ENCODE measurements at places on chromosomes 3 and 15. TPM values are rescaled to one million over a fixed set of nuclear protein-coding genes. Genes with fewer than 3 reads are reported as not detected.

The FHIT gene
- total RNA-seq: 1.1 TPM

The CCDC80 gene
- total RNA-seq: 572 TPM

The KLHL40 gene
- not detected for total RNA-seq

The CTXND1 gene
- not detected for total RNA-seq

The FBXO40 gene
- not detected for total RNA-seq

The HDAC11 gene
- total RNA-seq: 11.9 TPM

The GRAMD2A gene
- total RNA-seq: not detected

The DPPA2 gene
- total RNA-seq: not detected

The CFAP20DC gene
- total RNA-seq: 4.5 TPM

The NMNAT3 gene
- not detected for total RNA-seq

The CSPG4 gene
- 16.2 TPM for total RNA-seq

The CHRNA7 gene
- total RNA-seq: 0.54 TPM

The HRG gene
- total RNA-seq: not detected

The STAB1 gene
- 7.1 TPM for total RNA-seq

The CD200 gene
- 42.0 TPM for total RNA-seq

The GREM1 gene
- total RNA-seq: under 0.01 TPM

The KBTBD8 gene
- 2.0 TPM for total RNA-seq

The ARL6IP5 gene
- total RNA-seq: 120 TPM

All from cardiac atrium fibroblast (primary cell).